HS-5 (cell line): ENCODE measurements at places on chromosomes 13 and 19.

- no peak for DNase-seq
Observed at GRCh38 chr13:39506559-39507390, 96.2 kb downstream of the LHFPL6 start.

DNA sequence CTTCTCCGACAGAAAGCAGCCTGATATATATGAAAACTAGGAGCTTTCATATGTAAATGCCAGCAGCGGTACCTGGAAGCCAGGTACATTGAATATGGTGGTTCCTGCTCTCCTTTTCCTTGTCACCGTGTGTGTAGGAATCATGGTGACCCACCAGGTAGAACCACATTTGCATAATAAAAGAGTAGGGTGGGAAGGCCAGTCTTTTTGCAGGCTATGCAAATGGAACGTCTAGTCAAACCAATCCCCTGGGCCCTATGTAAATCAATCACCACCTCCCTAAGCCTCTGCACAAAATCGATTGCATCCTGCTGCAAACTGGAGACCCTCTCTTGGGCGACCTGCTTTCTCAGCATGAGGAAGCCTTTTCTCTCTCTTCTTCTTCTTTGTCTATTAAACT, 22.2 kb upstream of the ZNF181 start:
- DNase-seq, result no peak

- DNase-seq, result no peak
Observed at GRCh38 chr19:2488942-2489731, 13.2 kb downstream of the GADD45B start.

- no peak for DNase-seq
Observed at GRCh38 chr13:82976499-82976898, 905.8 kb downstream of the SLITRK1 start.

DNA sequence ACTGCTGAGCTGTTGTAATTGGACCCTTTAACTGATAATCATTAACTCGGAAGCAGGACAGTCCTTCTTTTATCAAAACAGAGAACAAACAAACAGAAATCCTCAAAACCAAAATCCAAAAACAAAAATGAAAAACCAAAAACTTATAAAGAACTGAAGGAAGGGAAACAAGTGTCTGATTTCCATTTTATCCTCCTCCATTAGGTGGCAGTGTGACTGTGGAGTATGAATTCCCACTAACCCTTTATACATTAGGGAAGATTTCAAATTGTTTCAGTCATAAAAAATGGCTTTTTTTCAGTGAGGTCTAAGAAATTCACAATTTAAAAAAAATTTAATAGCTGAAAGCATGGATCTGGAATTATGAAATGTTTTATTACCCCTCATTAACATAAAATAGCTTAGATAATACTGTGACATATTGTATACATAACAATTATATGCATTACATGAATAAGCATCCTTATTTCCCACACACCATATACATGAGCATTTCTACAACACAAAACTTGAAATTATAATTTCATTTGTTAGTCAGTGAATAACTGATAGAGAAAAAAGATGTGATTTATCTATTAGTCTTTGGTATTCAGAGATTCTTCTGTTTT, 1074.3 kb upstream of the PCDH9 start:
- peak; percentile 0 for DNase-seq

DNA sequence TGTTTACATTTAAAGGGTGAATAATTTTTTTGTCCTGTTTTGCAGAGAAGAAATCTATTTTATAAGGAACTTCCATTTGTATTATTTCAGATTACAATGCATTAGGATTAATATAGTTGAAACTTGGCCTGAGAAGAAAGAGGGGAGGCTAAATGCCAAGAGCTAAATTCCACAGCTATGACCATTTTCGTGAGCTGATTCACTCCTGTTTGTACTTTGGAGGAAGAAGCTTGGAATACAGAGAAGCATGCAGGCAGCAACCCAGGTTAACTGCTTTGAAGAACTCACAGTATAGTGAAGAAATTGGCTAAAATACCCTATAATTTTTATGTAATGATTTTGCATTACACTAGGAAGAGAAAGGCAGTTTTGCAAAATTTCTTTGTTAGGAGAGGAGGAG, 309.4 kb upstream of the KLF12 start:
- peak; percentile 31 for DNase-seq

GRCh38 chr19:7917267-7918061, 2.7 kb upstream of the SNAPC2 start:
- DNase-seq, result no peak

DNA sequence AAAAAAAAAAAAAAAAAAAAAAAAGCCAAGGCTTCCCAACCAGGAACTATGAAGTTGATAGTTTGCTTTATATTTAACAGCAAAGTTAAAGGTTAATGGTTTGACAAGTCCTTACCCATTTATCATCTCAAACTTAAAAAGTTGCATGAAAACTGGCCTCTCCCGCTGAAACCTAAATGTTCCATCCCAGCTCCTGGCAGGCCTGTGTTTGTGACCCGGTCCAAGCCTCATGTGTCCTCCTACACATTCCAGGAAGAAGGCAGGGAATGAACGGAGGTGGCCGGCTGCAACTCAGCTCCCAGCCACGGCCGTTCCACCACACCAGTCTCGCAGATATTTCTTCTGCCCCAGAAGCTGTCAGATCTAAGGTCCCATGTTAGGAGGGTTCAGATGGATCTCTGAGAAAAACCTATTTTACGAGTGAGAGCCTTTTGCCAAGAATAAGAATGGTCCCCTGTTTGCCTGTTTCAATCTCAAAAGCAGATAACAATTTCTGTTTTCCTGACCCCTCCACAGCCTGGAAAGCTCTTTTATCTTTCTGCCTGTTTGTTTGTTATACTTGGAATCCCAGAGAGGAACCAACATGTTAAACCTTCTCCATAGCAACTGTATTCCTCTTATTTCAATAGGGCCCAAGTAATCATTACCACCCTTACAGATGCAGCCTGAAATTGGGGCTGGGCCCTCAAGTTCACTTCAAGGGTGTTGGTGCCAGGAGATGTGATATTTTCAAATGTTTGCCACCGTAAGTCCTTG, 56.5 kb downstream of the KCTD12 start:
- DNase-seq, result no peak

GRCh38 chr13:113418722-113419049, 34.6 kb downstream of the ADPRHL1 start:
- no peak for DNase-seq

GRCh38 chr13:111265701-111266035, 54.8 kb upstream of the TEX29 start:
- no peak for DNase-seq

- no peak for DNase-seq
Observed at GRCh38 chr19:39352381-39353255, 10.4 kb downstream of the SAMD4B start.

- no peak for DNase-seq
Observed at GRCh38 chr19:28553005-28553404, 659.9 kb downstream of the UQCRFS1 start.

- no peak for DNase-seq
Observed at GRCh38 chr19:42200116-42200715, 17.3 kb downstream of the DEDD2 start.

- DNase-seq, result no peak
Observed at GRCh38 chr19:40687525-40688016, 2.9 kb downstream of the NUMBL start.

GRCh38 chr19:33005440-33005839, 33.4 kb downstream of the FAAP24 start:
- DNase-seq, result no peak
